ENCODE measurements at places on chromosomes 4 and X. TPM values are rescaled to one million over a fixed set of nuclear protein-coding genes. Genes with fewer than 3 reads are reported as not detected.

Gene ACE2
- 65.2 TPM for polyA plus RNA-seq

Gene TEC
- polyA plus RNA-seq = 4.0 TPM

Gene PAGE1
- polyA plus RNA-seq = not detected

Gene PFKFB1
- 0.43 TPM for polyA plus RNA-seq

Gene ATOH1
- polyA plus RNA-seq = not detected

Gene XAGE1A
- polyA plus RNA-seq = not detected

Gene GUCY2F
- polyA plus RNA-seq = 0.03 TPM

Gene CT45A8
- not detected for polyA plus RNA-seq

Gene SHROOM4
- 16.3 TPM for polyA plus RNA-seq

Gene KLHL13
- polyA plus RNA-seq = 96.3 TPM

Gene SHISA3
- polyA plus RNA-seq = 63.0 TPM

Gene LINC00632
- 17.2 TPM for polyA plus RNA-seq

Gene DIPK2B
- 8.2 TPM for polyA plus RNA-seq

Gene LANCL3
- 0.22 TPM for polyA plus RNA-seq

Gene POU4F2
- not detected for polyA plus RNA-seq

Gene UGT2B15
- 0.07 TPM for polyA plus RNA-seq

Gene CLCN4
- polyA plus RNA-seq = 5.0 TPM

Gene PABPC1L2A
- not detected for polyA plus RNA-seq

Gene MAGED4
- 51.0 TPM for polyA plus RNA-seq

Gene PRDM8
- 1.3 TPM for polyA plus RNA-seq

All from right renal cortex interstitium (tissue), 3 donors.